ENCODE measurements at places on chromosomes 5 and 9.

- DNase-seq, result no peak
Measured at GRCh38 chr5:143207058-143207457, 196.4 kb downstream of the NR3C1 start.

DNA sequence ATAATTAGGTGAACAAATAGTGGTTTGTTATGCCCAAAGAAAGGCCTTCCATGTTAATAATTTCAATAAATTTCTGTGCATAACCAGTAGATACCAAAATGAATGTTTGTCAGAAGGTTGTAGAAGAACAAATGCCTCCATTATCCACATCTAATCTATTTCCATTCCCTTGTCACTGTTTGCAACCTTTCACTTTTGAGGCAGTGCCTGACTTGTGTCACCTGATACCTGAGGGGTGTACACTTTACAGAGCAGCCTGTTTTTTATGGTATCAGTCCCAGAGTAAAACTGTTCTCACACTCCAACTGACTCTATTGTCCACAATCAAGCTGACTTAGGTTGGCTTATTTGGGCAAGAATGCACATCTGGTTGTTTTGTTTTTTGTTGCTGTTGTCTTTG is 40.1 kb downstream of the FREM1 start:
- DNase-seq, result no peak

DNA sequence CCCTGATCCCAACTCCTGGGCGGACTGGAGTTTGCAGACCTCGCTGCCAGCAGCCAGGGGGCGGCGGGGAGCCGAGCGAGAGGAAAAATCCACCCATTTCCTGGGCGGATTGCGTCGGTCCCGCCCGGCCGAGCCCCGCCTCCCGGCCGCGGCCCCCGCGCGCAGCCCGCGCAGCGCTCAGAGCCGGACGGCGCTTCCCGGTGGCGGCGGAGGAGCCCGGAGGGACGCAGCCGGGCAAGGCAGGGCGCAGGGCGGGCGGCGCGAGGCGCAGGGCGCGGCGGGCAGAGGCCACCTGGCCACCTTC is at the start of gene OLFM1:
TSS of gene OLFM1 (plus strand) at position 180 of the 304 bp plus-strand sequence. CDS start 322 bp downstream, outside the sequence.
- DNase-seq, result no peak

- DNase-seq, result no peak
Measured at GRCh38 chr5:159861086-159861485, 55.2 kb upstream of the ADRA1B start.

DNA sequence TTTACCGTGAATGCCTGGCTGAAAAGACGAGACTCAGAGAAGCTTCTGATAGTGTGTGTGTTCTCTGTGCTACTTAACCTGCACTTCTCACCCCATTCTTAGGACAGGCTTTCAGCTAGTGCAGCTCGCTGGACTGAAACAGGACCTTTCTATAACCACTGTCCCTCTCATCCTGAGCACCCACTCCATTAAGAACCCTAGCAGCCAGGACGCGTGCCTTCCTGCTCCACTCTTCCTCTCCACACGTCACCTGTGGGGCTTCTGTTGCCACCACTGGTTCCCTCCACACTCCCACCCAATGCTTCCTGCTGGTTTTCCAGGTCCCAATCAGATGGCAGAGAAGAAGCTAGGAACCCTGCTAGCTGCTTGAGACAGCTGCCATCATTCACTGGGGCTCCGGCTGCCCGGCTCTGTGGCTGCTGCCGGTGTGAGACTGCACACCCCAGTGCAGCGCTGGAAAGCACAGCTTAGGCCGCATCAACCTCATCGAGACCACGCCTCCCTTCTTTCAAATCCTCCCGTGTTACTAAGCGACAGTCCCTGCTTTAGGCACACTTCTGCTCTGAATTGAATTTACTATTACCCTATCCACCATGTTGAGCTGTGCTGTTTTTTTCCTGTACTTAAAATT is 44.0 kb downstream of the RNF130 start:
- DNase-seq, result no peak

DNA sequence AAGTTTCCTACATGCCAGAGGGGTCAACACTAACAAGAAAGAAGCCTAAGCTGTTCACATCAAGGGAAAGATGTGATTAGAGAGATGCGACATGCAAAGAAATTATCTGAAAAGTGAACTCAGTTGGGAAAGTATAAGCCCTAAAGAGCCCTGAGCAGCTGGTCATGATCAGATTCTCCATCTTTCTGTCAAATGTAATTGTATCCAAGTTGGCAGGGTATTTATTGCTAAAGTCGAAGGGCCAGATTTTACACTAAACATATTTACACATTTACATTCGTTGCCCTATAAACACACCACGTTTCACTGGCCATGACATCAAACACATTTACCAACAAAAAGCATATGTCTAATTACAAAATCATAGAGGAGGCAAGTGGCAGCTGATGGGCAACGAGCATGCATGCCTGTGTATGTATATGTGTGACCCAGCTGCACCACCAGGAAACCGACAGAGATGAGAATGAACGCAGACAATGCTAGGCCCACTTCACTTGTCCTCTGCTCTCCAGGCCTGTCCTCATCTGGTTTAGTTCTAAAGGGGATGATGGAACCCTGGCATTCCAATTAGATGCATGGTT is 6.3 kb downstream of the FOXD1 start:
- DNase-seq, result no peak

DNA sequence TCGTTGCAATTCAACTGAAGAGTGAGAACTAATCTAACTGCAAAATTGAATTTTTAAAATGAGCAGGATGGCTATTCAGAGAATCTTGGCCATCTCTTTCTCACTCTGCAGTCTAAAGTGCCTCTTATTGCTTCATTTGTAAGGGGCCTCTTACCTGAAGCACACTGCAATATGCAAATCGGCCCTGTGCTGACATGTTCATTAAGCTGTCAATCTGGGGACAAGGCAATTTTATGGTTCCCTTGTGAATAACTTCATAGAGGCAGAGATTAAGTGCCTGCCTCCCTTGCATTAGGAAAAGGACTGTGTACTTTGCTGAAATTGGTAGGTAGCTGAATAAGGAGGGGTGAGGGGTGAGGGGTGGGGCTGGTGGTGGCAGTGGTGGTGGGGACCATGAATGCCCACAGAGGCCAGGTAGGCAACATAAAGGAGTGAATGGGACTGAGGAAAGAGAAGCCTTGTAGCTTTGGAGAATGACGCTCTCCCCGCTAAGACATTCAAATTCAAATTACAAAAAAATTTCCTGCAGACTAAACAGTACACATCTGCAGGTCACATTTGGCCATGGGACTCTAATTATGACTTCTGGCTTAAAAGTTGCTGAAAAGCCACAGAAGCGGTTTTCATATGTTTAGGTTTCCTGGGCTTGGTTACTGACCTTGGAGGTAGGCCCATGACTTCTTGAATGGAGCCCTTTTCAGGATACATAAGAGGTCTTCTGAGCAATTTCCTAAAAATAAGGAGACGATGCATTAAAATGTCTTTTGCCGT is 25.0 kb downstream of the TNFSF8 start:
- DNase-seq, result no peak

GRCh38 chr5:76406014-76406413 is 2.9 kb downstream of the IQGAP2 start:
- DNase-seq, result no peak

DNA sequence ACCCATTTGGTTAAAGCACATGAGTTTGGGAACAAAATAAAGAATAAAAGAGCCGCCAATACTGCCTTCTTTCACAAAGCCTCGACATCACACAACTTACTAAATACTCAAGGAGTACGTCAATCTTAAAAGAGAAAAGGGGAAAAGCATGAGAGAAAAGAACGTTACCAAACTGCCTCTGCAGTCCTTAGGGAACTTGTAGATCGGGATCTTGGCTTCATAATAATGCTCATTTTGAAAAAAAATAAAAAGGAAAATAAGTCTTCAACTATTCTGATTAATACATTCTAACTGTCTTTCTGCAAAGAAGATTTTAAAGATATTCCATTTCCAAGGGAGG is 618.4 kb downstream of the PDE4D start:
- DNase-seq, result no peak

GRCh38 chr5:172622091-172623046 is 18.7 kb upstream of the NEURL1B start:
- no peak for DNase-seq

GRCh38 chr9:74503666-74504065 is 6.5 kb downstream of the RORB start:
- DNase-seq, result no peak

DNA sequence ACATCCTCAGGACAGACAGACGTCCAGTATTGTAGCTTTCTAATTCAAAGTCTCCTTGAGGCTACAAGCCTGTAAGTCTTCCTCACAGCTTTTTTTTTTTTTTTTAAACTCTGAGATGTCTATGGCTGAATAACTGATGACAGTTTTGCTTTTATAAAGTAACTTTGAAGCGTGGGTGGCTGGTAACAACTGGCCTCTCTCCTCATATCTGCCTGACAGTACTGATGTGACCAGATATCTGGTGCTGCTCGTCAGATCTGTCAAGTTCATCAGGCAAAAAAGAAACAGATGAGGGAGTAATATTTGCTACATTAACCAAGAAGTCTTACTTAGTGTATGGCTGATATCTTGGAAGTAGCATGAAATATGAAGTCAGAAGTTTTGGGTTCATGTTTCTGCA is 72.6 kb downstream of the GDNF start:
- DNase-seq, result no peak

DNA sequence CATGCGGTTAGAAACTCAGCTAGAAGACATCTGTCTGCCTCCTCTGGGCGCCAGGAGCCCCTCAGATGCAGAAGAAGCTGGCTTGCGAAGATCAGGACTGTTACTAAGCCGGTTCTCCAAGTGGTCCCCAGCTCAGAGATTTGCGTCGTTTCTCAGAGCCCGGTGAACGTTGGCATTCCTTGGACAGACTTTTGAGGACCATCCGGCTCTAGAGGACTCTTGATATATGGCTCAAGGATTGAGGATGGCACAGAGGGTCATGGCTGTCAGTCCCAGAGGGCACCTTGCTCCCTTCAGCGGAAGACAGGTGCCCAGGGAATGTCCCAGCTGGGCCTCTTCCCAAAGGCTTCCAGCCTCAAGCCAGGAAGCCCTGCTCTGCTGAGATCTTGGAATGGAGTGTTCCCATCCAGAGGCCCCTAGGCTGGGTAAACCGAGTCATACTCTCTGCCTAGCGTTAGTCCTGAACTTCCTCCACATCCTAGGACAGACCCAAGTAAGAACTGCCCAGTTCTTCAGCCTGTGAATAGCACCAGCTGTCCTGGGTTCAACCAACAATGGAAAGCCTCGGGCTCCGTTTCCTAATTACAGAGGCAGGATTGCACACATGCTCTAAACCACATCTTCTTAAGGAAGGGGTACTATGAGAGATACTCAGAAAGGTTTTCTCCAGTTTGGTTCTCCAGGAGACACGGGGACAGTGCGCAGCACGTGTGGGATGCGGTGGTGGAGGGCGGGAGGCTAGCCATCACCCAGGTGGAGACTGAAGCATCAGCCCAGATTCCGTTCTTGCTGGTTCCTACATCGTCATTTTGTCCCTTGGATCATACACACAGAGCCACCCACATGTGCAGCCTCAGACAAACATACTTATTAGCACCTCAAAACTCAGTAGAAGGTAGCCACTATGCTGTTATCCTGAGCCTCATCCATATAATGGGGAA is 51.4 kb downstream of the ZNF354C start:
- DNase-seq, result no peak

GRCh38 chr5:80711938-80712337 is 57.2 kb upstream of the DHFR start:
- DNase-seq, result no peak

GRCh38 chr9:131422241-131422792 is 28.4 kb downstream of the PRRC2B start:
- DNase-seq, result no peak

- no peak for DNase-seq
Measured at GRCh38 chr5:74027732-74028338, 401.8 kb downstream of the ARHGEF28 start.

All from activated naive CD4-positive, alpha-beta T cell treated with anti-CD3 and anti-CD28 coated beads, Interleukin-2, amount 50 U/mL, for 16 hours (primary cell).